ENCODE measurements at places on chromosomes 5 and 9.
A peak's percentile ranks its signal among the peaks of the same experiment; 100 is the strongest.

DNA sequence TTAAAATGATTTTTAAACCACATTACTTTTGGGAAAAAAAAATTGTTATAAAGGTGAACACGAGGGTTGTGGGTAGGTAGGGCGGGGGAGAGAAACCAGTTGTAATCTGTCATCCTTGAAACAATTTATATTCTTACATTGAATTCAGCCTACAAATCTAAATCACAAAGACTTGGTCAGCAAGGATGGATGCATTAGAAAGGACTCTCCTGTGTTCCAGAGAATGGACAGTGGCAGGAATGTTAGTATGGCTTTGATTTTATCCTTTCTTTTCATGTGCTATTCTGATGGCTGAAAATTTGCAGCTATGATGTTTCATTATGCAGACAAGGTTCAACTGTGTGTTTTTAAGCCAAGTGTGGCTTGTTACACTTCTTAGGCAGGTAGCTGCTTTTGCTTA, 234.7 kb downstream of the SLF1 start:
- DNase-seq = no peak

GRCh38 chr5:109688630-109688969, 1.1 kb upstream of the MAN2A1 start:
- no peak for DNase-seq

DNA sequence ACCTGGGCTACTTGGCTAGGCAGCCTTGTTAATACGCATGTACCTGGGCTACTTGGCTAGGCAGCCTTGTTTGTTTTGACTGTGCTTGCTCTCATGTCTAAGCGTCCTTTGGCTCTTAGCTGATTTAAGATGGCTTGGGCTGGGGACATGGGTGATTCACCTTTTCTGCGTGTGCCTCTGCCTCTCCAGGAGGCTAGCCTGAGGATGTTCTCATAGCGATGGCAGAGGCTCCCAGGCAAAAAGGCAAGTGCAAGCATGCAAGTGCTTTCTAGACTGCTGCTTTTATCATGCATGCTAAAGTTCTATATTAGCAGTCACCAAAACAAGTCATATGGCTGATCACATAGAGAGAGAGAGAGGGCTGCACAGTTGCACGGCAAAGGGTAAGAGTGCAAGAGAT, 300.5 kb downstream of the IRX1 start:
- DNase-seq = no peak

DNA sequence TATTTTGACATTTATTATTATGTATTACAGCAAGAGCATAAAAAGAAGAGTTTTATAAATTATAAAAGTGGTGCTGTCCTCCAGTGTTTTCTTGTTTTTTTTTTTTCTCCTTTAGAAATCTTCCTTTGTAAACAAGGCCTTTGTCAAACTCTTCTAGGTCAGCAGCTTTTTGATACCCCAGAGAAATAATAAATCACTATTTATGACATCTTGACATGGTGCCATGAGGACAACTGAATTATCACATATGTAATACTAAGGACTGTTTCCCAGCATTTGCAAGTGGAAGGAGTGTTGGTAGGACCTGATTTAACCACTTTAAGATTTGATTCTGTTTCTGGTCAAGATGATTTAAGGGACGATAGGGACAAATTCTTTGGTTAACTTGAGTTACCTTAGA, 4.6 kb downstream of the SMARCA2 start:
- DNase-seq = no peak

GRCh38 chr9:95091601-95092261, 225.8 kb downstream of the FANCC start:
- no peak for DNase-seq

DNA sequence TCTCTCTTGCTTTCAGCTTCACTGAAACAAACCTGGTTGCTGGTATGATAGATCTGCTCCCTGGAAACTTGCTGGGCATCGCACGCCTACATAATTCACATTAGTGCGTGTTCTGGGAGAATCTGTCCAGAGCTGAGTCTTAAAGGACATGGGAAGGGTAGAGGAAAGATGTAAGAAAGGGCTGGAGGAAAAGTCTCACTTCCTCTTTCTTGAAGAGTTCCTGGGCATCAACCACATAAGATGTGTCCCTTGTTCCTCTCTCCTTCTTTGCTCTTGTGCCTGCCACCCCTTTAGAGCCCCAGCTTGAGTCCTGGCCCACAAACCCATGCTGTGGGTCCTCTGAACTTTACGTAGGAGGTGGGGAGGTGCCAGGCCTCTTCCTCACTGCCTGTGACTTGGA, 205.3 kb upstream of the PANK3 start:
- no peak for DNase-seq

- peak; percentile 68 for DNase-seq
These were observed 54.1 kb downstream of the DUSP1 start for GRCh38 chr5:172716796-172717313.

- no peak for DNase-seq
These were observed 138.6 kb downstream of the ENTREP1 start for GRCh38 chr9:69463497-69464068.

- DNase-seq = no peak
These were observed 140.4 kb downstream of the AUH start for GRCh38 chr9:91221332-91221731.

GRCh38 chr9:130528674-130529073, 50.7 kb upstream of the FUBP3 start:
- DNase-seq = no peak

GRCh38 chr5:78232163-78232562, 62.3 kb downstream of the AP3B1 start:
- DNase-seq = no peak

GRCh38 chr5:143923634-143924266, 111.8 kb downstream of the HMHB1 start:
- DNase-seq = no peak
